ENCODE measurements at places on chromosomes 1 and 21.

GRCh38 chr1:13922466-13923110 is 222.6 kb downstream of the PRDM2 start:
- DNase-seq, result no peak

DNA sequence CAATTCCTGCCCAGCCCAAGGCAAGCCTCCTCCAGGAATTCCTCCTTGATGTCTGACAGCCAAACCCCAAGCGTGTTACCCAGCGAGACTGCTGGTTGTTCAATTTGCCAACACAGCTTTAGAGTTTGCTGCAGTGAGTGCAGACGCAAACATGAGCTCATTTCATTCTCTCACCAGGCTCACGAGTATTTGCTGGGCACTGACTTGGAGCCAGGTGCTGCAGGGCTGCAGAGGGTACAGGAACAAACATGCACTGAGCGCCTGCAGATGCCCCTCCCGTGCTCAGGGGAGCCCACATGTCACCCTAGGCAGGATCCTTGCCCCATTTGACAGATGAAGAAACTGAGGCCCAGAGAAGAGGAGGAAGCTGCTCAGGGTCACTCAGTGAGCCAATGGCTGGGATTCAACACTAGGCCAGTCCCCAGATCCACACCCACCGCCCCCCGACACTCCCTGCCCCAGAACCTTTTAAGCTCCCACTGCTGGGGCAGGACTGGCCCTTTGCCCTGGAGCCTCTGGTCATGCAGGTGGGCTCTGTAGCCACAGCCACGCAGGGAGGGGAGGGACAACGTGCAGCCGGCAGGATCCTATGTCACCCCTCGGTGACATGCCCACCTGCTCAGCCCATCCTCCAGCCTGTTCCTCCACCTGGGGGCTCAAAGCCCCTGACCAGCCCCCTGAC is 363.7 kb downstream of the MATN1 start:
- no peak for DNase-seq

GRCh38 chr1:230099465-230099864 is 32.4 kb downstream of the GALNT2 start:
- no peak for DNase-seq

DNA sequence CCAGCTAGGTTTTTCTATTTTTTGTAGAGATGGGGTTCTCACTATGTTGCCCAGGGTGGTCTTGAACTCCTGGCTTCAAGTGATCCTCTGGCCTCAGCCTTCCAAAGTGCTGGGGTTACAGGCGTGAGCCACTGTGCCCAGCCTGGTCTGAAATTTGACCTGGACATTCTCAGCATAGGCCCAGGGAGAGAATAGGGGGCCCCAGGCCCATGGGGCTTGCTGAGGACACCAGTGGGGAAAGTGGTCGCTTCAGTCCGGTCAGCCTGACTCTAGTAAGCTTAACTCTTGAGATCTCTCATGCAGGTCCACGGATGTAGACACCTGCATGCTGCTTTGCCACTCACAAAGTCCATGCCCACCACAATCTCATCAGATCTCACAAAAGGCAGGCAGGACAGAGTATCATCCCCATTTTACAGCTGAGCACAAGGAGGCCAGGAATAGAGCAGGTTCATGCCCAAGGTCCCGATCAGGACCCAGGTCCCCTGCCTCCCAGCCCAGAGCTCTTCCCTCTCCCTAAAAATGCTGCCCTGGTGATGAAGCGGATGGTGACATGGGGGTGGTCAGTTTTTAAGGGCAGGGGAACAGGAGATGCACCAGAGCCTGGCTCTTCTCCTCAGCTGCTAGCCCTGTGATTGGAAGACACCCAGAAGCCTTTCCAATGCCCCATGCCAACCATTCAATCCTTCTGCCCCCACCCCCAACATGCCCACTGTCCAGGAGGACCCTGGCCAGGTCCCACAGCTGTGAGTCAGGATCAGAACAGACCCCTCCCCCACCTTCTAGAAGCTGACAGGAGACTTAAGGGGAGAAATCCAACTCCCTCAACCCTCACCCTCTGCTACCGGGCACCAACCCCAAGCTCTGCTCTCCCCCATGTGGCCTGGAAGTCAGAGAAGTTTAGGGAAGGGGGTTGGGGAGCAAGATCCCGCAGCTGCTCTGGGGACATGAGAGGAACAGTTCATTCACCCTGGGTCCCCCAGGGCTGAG is 1.8 kb downstream of the FHL3 start:
- no peak for DNase-seq

DNA sequence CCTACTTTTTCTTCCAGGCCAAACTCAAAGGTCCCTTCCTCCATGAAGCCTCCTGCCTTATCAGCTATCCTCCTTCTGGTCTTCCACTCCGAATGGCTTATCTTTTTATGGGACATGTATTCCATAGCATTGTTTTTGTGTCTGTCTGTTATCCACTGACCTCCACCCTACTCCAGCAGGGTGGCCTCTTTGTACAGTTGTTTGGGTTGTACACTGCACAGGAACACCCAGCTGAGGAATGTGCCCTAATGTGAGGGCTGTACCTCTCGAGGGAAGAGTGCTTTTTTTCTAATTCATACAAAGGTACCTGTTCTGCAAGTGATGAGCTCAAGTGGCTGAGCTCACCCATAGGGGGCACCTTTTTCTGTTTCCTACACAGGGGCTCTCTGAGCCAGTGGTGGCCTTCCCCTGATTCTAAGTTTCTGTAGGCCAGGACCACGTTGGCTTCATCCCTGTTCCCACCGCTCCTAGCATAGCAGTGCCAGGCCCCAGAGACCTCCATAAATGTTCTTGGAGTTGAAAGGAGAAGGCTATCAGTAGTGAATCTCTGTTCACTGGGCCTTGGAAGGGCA is 108.2 kb downstream of the FOXD2 start:
- DNase-seq, result no peak

DNA sequence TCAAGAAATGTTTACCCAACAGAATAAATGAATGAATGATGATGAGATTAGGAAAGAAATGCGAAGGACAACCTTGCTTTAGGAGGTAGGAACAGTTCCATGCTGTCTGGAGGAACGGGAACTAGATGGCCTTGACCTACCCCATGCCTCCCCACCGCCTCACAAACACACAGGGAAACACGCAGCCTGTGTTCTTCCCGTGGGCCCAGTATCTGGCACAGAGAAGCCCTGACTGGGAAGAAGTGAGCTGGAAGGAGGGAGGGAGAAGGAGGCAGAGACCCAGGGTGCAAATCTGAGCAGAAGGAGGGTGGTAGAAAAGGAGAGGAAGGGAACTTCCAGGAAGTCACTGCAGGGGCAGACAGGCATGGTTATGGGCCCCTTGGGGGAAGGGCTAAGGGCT is 3.5 kb upstream of the ADORA1 start:
- no peak for DNase-seq

DNA sequence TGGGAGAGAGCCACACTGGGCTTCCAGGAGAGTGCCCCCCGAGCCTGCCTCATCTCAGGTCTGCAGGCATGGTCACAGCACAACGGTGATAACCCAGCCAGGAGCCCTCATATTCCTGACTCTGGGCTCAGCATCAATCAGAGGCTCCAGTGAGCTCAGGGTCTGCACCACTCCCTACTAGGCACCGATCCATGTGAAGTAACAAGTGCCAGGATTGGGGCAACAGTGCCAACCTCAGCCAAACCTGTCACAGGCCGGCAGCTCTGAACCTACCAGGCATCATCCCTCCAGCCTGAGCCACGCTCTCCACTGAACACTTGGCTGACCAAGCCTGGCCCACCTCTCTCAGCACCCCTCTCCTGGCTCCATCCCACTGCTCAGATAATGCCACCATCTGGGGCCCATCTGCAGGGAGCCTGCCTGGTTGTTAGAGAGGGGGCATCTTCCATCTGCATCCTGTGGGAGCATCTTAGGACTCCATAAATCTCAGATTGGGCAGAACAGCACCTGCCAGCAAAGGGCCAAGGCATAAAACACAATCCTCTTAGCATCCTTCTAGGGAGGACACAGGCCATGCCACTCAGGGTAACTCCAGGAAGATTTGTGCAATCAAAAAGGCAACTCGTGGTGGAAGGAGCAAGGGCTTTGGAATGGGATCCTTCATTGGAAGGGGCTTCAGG is 213.7 kb upstream of the CSF3R start:
- DNase-seq, result no peak

GRCh38 chr1:29517251-29518086 is 281.1 kb downstream of the PTPRU start:
- no peak for DNase-seq
